ENCODE measurements at places on chromosomes 7 and 10. TPM values are rescaled to one million over a fixed set of nuclear protein-coding genes. Genes with fewer than 3 reads are reported as not detected.

The VPS37D gene
- 6.2 TPM for total RNA-seq

The CPN1 gene
- not detected for total RNA-seq

The LEP gene
- 2.8 TPM for total RNA-seq

The ANKMY2 gene
- total RNA-seq = 33.1 TPM

The OR6V1 gene
- not detected for total RNA-seq

The C10orf67 gene
- under 0.01 TPM for total RNA-seq

The DGKI gene
- total RNA-seq = 2.1 TPM

The RAB19 gene
- total RNA-seq = not detected

The CNPY1 gene
- total RNA-seq = not detected

The LRRC17 gene
- 12.6 TPM for total RNA-seq

The FAM25C gene
- not detected for total RNA-seq

The TRIP6 gene
- total RNA-seq = 96.1 TPM

The CPA2 gene
- total RNA-seq = under 0.01 TPM

The NODAL gene
- not detected for total RNA-seq

The THNSL1 gene
- total RNA-seq = 5.6 TPM

Data from fibroblast of lung (primary cell).